ENCODE measurements at places on chromosomes 5 and 9.
A peak's percentile ranks its signal among the peaks of the same experiment; 100 is the strongest.

DNA sequence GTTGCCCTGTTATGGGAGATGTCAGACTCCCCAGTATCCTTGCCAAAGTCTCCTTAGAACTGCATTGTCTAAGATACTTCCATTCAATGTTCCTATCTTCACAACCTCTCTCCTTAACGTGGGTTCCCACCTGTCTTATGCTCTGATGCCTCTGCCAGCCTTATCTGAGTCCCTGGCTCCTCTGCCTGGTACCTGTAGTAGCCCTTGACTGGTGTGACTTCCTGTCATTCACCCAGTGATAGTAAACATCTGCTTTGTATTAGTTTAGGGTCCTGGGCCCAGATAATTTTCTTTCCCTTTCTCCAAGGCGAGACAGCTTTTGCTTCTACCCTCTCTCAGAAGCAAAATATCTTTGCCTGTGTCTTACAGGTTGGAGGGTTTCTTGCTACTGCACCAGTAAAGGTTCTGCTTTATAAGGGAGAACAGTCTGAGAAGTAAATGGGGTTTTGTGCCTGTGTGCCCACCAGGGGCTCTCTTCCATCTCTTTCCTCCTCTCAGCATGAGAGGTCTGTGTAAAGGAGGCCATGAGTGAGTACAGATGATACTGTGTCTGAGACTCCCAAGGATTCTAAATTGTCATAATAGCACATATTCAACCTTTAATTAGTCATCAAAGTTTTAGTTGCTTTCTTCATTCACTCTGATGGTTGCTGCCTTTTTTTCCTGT is 220.8 kb downstream of the PRR16 start:
- DNase-seq, result no peak

- DNase-seq, result no peak
Measured at GRCh38 chr5:27008604-27009539, 29.5 kb downstream of the CDH9 start.

- no peak for DNase-seq
Measured at GRCh38 chr5:138610415-138610917, 35.3 kb upstream of the HSPA9 start.

- no peak for DNase-seq
Measured at GRCh38 chr9:16321461-16322119, 548.9 kb downstream of the BNC2 start.

- DNase-seq, result peak; percentile 25
Measured at GRCh38 chr9:113558632-113559502, 95.3 kb downstream of the RGS3 start.

DNA sequence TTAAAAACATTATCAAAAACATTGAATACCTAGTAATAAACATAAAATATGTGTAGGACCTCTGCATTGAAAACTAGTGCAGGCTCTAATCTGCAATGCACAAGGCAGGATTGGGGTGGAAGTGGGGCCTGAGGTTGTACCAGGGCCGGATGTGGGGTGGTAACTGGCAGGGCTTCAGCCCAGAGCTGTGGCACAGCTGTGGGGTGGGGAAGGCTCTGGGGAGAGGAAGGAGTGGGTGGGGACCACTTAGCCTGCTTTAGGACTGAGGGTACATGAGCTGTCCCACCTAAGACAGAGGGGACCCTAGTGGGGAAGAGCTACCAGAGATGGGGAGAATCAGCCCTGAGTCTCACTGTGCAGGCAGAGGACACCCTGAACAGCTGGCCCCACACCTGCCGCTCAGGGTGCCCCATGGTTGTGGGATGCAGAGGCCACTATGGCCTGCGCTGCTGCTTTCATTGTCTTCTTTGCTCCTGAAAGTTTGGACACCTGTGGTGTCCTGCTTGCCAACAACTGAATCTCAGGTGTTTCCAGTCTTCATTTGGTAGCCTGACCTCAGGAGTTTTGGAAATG is 311.4 kb downstream of the TLE4 start:
- DNase-seq, result no peak

DNA sequence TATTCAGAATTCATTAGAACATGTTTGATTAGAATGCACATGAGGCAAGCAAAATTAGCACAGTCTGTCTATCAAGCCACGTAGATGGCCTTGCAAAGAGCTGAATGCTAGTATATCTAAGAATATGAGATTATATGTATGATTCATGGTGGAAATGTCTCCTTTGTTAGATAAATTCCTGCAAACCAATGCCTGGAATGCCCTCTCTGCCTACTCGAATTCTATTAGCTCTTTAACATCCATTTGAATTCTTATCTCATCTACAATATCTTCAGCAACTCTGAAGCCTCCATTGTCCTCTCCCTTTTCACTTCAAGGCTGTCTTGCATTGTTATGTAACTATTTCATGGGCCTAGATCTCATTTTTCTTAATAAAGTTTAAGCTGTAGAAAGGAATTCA is 205.5 kb downstream of the TMC1 start:
- no peak for DNase-seq

GRCh38 chr5:17184588-17184987 is 32.8 kb upstream of the BASP1 start:
- no peak for DNase-seq
